Sigmoid colon (tissue), 7 donors: ENCODE measurements at places on chromosomes 12 and 14. TPM values are rescaled to one million over a fixed set of nuclear protein-coding genes. Genes with fewer than 3 reads are reported as not detected.

Gene TAS2R8
- 0.49 TPM for total RNA-seq

DNA sequence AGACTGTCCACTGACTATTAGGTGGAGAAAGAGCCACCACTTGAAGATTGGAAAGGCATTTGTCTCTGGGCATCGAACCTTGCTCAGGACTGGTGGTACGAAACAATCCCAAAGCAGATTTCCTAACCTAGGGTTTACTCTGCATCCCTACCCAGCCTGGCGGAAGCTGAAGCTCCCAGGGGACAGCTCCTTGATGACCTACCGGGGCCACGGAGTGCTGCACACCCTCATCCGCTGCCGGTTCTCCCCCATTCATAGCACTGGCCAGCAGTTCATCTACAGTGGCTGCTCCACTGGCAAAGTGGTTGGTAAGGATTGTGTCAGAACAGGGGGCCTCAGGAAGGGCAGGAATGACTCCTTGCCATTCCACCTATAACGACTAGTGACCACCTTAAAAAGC, 6.5 kb upstream of the NRL start:
- DNase-seq: no peak

DNA sequence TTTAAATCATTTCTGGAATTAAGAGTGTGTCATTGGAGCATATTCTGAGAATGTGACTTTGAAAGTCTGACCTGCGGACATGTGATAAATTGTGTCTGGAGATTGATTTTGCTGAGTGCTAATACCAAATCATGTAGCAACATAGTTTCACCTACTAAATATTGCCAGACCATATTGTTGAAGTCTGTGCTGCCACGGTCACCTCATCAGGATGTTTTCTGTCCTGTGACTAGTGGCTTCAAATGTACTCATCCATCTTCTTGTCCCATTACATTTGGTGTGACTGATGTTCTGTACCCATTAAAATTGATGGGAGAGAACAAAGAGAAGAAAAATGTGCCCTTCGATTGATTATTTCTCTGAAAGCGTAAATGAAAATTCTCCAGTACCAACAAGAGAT, 265.3 kb downstream of the PDZRN4 start:
- DNase-seq: no peak

- DNase-seq: no peak
These were observed 432.6 kb downstream of the ETNK1 start for GRCh38 chr12:23057571-23057970.

- no peak for DNase-seq
These were observed 11.2 kb downstream of the BCL2L14 start for GRCh38 chr12:12081836-12082497.

DNA sequence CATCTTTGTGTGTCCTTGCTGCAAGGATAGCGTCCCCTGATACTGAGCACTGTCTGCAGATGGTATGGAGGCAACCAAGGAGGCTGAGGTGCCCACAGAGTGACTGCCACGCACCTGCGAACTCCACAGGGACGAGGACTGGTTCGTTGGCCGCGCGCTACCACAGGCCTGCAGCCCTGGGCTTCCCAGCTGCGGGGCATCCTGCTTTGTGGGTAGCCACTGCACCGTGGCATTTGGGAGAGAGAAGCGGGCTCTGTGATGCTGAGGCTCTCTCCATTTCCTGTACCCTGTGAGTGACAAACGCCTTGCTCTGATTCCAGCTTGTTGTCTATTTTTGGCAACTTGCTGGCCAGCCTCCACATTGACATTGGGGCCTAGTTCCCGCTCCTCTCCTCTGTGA, 76.3 kb downstream of the SLC15A4 start:
- DNase-seq: no peak

DNA sequence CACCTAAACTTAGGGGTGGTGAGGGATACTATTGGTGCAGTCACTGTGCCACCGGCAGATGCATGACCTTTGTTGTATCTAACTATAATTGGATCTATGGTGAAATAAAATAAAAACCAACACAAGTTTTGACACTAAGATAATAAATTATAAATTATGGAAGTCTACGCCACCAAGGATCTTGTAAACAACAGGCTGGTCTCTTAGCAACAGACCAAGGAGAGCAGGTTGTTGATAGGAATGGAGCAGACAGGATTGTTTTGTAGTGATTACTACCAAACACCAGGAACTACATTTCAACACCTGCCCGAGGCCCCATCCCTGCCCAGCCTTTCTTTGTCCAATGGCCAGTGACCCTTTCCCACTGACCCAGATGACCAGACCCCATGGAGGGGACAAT, 1178.0 kb downstream of the VRK1 start:
- DNase-seq: no peak

- DNase-seq: no peak
These were observed 336.3 kb downstream of the DAD1 start for GRCh38 chr14:22252686-22253085.
